ENCODE measurements at places on chromosomes 1 and 21.
A peak's percentile ranks its signal among the peaks of the same experiment; 100 is the strongest.

DNA sequence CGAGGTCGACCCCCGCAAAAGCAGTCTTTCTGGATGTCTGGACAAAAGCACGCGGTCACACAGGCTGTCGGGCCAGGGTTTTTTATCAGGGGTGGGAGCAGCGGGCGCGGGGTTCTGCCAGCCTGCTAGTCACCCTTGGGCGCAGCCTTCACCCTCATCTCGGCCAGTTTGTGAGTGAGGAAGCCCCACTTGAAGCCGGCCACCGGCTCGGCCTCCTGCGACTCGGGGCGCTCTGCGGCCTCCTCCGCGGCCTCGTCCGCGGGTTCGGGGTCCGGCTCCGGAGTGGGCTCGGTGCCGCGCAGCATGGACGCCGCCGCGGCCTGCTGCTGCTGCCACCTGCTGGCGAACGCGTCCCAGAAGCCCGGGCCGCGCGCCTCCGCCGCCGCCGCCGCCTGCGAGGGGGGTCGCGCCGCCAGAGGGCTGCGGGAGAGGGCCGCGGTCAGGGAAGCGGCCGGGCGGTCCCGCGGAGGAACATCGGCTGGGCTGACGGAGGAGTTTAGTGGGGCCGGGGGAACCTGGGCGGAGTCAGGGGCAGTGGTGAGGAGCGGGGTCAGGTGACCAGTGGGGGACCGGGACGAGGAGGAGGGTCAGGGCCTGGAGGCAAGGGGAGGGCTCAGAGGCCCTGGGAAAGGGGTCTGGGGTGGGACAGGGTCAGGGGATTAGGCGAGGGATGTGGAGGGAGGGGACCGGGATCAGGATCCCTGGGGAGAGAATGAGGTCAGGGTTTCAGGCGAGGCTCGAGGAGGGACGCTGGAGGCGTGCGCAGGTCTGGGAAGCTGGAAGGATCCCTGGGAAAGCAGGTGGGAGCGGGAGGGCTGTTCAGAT, 4.5 kb downstream of the C1orf232 start:
- no peak for DNase-seq

- no peak for DNase-seq
Observed at GRCh38 chr1:153789478-153790034, 14.3 kb downstream of the SLC27A3 start.

GRCh38 chr1:55035904-55036303, 3.4 kb upstream of the PCSK9 start:
- DNase-seq, result no peak

- DNase-seq, result no peak
Observed at GRCh38 chr21:31983120-31983519, 110.3 kb downstream of the HUNK start.

GRCh38 chr1:100879422-100879821, 15.2 kb downstream of the EXTL2 start:
- no peak for DNase-seq

DNA sequence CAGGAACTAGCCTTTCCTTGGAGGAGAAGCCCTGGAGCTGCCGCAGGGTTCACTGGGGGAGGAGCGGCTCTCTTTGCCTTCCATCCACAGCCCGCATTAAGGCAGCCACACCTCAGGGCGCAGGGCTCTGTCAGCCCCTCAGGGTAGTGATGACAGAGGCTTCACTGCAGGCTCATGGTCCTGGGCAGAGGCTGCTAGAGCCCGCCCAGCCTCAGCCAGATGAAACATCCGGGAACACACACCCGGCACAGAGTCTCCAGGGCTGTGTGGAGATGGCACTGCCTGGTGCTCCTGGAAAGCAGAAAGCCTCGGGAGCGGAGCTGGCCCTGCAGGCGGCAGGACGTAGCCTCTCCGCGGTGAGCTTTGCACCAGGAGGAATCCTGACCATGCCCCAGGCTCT, 29.4 kb upstream of the PEX10 start:
- DNase-seq, result no peak

DNA sequence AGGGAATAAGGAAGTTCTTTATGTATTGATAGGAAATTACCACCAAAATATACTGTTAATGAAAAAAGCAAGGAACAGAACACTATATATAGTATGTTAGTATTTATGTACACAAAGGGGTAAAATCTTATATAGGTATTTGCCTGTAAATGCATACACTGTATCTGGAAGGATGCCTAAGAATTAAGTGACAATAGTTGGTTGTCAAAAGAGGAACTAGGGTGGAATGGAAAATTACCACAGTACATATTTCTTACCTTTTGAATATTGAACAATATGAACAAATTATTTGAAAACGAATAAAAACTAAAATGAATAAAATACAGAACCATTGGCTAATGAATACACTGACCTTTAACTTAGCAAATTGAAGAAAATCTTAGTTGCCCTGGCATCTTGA, 13.6 kb downstream of the ARPC5 start:
- DNase-seq, result no peak

GRCh38 chr1:231183639-231184590, 22.1 kb downstream of the TRIM67 start:
- DNase-seq, result no peak

DNA sequence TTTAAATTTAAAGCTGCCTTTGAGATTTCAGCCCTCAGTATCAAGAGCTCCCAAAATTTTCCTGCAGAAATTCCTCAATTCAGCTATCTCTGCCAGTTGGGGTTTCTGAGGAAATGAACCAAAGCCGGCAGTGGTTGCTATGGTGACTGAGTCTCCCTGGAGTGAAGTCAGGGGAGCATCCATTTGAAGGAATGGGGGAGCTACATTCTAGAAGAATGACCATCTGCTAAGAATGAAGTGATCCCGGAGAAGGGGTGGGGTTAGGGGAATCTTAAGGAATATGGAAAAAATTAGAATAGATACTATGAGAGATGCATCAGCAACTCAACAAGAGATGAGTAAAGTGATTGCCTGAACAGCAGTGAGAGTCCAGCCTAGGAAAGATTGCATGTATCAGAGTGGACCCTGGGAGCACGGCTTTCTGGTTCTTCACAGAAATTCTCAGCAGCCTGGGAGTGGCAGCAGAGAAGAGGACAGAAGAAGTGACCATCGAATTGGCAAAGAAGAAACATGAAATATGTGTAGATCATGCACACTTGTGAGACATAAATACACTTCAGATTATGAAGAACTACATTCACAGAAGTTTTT, 94.7 kb downstream of the CHD1L start:
- DNase-seq, result no peak

DNA sequence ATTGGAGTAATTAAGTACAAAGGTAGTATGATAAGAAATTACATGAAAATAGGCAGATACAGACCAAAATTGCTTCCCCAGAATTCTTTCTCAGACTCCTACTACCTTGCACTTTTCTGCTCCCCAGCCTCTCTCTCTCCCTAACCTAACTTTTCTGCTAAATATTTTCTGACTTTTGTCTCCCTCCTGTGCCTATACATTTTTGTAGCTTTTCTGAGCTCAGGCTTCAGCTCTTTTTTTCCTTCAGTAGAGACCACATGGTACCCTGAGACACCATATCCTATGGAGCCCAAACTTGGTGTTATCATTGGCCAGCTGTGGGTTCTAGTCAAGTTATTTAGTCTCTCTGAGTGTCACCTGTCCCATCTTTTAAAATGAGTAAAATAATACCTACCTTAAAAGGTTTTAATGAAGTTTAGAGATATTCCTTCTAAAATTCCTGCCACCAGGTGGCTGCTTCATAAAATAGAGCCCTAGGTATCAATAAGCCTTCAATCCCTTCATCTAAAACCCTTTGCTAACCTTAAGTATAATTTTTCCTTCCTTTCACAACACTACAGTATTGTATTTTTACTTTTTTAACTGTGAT, 237.6 kb upstream of the DUSP10 start:
- no peak for DNase-seq

DNA sequence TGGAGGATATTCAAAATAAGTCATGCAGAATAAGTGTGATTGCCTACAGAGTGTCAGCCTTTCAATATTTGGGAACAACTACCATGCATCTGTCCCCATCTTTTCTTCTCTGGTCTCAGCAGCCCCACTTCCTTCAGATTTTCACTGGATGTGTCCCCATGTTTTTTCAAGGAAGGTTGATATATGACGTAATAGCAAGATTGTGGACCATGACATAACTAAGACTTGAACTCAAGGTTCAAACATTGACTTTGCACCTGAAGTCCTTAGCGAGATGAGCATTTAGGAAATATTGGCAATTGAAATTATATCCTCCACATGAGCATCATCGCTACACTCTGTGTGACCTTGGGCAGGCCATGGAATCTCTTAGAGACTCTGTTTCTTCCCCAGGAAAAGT, 5.8 kb downstream of the NAV1 start:
- no peak for DNase-seq

DNA sequence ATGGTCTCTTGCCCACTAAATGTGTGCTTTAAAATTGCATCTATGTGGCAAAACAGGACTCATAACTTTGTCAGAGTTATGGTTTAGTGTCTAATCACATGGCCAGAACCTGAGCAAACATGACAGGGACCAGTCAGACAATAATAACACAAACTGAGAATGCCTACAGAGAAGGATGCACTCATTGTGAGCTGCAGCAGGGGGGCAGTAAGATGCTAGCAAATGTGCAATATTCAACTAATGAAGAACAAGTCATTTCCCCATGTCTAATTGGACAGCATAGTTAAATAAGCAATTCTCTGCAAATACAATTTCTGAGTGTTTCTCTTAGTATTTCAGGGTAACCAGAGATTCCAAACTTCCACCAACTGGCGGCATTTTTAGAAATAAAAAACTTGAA, 30.8 kb downstream of the SPAG17 start:
- peak; percentile 4 for DNase-seq

DNA sequence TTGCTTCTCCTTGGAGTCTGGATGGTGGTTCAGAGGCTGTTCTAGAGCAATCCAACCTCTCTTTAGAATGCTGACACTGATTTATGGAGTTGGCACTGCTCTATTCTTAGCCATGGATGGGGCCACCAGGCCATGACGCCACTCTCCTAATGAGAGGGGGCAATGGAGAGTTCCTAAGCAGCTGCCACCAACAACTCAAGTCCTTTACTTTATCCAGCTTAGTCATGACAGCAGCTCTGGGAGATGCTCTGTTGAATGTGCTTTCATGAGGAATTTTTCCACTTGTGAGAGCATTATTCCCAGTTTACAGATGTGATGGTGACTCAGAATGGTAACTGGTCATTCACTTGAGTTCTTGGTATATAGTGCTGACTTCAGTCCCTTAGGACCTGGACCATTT, 366.3 kb downstream of the HHAT start:
- DNase-seq, result no peak

DNA sequence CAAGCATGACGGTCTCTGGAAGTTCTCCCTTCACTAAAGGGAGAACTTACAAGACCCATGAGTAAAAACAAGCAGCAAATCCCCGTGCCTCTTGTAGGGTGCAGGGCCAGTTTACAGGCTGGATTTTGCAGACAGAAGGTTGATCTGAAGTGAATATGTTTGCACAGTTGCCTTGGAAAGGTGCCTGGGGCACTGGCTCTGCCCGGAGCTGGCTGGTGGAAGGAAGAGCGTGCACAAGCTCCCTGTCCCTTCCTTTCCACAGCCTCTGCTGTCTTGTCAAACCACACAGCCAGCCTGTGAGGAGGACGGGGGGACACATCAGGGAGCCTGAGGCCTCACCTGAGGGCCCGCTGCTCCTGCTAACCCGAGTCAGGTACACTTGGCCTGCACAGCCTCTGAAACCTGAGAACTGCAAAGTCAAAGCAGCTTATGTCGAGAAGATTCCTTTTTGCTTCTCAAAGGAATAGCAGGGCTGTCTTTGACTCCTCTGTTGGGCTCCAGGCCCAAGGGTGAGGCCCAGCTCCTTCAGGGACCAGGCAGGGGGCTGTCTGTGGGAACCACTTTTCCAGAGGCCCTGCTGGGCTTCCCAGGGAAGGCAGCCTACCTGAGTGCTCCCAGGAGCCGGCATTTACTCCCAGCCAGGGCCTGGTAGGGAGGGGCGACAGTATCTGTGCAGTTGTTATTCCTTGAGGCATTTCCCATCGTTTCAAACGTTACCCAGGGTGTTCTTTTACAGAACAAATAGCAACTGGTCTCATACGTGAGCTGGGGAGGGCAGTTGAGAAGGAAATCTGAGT, 251.5 kb downstream of the SIPA1L2 start:
- no peak for DNase-seq

- peak; percentile 44 for DNase-seq
Observed at GRCh38 chr1:110412576-110412975, 5.1 kb upstream of the LAMTOR5 start.

DNA sequence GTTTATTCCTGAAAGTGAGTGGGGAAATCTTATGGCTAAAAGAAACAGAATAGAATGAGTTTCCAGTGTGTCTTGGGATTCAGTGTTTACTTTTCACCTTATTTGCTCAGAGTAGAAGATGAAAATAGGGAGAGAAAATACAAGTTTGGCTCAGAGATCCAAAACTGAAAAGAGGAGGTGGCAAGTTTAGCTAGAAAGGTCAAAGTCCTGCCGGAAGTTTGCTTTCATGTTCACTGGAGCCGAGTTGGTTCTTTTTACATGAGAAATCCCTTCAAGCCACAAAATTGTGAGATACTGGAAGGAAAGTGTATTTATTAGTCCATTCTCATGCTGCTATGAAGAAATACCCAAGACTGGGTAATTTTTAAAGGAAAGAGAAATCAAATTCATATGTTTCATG, 604.6 kb downstream of the MRPL39 start:
- DNase-seq, result no peak

DNA sequence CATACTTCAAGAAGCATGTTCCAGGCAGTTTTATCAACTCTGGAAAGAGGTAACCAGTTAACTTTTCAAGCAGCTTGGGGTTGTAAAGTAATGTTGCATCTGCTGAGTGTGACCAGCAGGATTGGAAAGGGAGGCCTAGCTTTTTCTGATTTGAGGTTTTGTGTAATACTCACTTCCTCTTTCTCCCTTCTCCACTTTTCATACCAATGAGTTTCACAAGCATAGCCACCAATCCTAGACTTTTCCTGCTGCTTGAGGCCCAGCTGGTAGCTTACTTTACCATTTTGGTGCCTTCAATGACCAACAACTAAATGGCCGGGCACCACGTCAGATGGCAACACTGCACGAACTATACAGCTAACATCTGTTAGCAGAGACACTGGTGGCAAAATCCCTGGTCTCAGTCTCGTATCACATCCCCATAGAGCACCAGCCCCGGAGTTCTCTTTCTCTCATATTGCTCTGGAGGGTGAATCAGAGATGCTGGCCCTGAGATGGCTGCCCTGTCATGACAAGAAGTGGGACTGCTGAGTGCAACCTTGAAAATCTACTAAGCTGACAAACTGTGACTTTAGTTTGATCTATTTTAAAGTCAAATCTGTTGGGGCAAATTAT, 14.8 kb upstream of the GPR88 start:
- no peak for DNase-seq

DNA sequence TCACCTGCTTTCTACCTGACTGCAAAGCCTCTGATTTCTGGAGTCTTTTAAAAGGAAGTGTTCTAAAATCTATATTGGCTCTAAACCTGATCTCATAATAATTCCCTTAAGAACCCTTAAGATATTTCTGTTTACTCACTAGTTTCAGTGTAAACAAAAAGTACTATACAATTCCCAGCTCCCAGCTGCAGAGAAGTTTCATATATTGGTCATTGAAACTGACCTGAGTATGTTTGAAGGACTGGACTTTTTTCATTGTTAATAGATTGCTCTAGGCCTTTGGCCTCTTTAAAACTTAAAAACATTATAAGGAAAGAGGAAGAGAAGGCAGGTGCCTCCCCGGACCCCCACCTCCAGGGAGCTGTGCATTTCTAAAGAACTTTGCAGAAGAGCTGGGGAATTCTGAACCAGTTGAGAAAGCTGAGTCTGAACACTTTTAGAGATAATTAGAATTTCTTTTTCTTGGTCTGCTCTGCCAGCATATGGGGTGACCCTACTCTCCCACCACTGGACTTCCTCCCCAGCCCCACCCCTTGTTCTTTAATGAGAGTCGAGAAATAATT, 23.7 kb downstream of the CLIC6 start:
- no peak for DNase-seq

- no peak for DNase-seq
Observed at GRCh38 chr1:106458866-106459265, 597.6 kb upstream of the PRMT6 start.

- DNase-seq, result no peak
Observed at GRCh38 chr21:32008714-32009113, 135.9 kb downstream of the HUNK start.

Data from kidney glomerular epithelial cell (primary cell).